ENCODE measurements at places on chromosomes 4 and X.

DNA sequence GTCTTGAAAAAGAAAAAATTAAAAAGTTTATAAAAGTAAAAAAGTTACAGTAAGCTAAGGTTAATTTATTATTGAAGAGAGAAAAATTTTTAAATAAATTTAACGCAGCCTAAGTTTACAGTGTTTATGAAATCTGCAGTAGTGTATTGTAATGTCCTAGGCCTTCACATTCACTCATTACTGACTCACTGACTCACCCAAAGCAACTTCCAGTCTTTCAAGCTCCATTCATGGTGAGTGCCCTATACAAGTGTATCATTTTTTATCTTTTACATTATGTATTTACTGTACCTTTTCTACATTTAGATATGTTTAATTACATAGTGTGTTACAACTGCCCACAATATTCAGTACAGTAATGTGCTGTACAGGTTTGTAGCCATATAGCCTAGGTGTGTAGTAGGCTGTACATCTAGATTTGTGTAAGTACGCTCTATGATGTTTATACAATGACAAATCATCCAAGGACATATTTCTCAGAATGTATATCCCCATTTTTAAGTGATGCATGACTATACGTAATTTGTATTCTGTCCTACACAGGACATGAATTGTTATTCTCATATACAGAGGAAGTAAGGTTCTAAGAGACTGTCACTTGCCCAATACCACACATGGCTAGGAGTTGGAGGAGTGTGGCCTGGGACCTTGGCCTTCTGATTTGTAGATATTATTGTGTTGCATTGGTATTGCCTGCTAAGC, 19.5 kb upstream of the PDCL2 start:
- no peak for DNase-seq

DNA sequence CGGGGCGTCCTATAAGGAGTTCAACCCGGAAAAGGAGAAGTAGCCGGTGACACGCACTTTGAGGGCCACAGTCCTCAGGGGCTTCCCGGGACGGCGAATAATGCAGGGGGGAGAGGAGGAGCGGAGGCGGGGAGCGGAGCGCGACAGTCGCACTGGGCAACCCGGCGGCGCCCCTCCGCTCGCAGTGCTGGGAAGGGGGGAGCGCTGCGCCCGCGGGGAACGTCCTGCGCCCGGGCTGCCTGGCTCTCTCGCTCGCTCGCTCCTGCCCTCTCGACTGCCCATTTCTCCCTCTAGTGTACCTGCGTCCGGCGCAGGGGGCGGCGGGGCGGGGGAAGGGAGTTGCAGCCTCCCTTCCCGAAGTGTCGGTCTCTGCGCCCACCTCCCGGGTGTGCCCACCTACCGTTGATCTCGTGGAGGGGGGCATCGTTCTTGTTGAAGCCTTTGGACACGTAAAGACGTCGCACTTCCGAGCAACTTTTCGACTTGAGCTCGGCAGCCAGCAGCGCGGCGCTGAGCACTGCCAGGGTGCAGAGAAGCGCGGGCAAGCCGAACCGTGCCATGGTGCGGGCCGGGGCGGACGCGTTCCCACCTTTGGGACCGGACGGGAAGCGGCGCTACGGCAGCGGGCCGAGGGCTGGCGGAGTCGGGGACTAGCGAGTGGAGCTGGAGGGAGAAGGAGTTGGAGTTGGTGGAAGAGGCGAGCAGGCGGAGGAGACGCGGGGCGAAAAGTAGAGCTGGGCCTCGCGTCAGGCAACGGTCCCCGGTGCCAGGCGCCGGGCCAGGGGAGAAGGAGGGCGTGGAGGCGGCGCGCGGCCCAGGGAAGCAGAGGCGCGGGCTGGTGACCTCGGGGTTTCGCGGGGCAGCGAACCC, 648 bp downstream of the GPC4 start:
- DNase-seq = no peak

GRCh38 chr4:107862658-107863057, 37.9 kb downstream of the SGMS2 start:
- DNase-seq = no peak

- no peak for DNase-seq
Observed at GRCh38 chrX:116872931-116873330, 410.2 kb upstream of the CT83 start.

- DNase-seq = no peak
Observed at GRCh38 chrX:70488856-70489255, 44.2 kb downstream of the DLG3 start.

DNA sequence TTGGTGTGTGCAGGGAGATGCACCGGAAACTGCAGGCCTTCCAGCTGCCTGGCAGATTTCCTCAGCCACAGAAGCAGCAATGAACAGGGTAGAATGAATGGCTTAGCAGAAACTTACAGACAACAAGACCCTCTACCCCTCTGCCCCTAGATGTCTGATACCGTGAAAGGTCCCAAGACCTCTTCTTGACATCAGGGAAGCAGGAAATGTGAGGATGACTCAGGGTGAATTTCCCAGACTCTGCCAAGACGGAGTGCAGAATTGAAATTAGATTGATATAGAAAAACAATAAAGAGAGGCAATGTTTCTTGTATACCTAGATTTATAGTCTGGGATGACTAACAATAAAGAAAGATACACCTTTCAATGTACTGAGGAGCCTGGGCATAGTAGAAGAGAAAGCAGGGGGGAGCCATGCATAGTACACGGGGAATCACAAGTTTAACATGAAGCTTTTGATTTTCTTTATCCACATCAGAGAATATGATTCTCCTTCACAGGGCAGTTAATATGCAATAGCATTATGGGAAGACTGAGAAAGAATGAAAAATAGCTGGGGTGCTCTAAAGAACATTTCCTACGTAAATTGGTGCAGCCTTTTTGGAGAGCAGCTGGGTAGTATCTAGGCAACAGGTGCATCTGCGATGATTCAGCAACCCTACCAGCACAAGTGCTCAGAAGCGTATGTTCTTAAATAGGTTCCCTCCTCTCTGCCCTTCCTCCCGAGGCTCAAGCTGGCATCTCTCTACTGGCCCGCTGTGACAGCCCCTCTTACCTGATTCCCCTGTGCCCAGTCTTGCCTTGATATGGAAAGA, 18.3 kb upstream of the CXCR3 start:
- DNase-seq = no peak

DNA sequence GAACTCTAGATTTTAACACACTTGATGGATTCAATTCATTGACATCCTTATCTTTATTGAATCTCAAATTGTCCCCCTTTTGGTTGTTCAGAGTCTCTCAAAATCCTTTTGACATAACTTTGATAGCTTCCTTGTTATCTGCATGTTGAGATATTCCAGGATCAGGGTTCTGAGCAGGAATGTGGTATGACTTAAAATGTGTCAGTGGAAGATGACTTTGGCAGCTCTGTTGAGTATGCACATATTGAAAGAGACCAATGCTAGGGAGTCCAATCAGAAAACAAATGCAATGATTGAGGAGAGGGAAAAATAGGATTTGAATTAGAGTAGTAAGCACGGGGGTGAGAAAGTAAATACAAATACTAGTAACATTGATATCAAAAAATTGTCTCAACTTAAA, 93.8 kb downstream of the MANBA start:
- no peak for DNase-seq

DNA sequence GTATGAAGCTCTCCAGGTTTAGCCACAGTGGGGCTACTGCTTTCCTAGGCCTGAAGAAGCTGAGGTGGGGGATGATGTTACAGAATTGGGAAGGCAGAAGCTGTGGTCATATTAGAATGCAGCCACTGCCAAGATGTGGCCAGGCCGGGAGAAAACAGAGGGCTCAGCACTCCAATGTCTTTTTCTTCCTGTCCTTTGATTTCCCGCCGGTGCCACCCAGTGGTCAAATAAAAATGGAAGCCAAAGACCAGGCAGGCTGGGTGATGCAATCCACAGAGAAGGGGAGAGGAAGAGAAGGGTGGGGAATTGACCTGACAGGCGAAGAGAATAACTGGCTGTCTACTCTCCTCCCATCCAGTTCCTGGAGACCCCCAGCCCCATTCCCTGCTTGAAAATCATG, 94.9 kb upstream of the SHISA3 start:
- DNase-seq = no peak
